ENCODE measurements at places on chromosomes 16 and 17.

- DNase-seq = no peak
These were observed 10.9 kb upstream of the GGA2 start for GRCh38 chr16:23521037-23521743.

GRCh38 chr16:87681981-87682570, 79.8 kb downstream of the JPH3 start:
- no peak for DNase-seq

DNA sequence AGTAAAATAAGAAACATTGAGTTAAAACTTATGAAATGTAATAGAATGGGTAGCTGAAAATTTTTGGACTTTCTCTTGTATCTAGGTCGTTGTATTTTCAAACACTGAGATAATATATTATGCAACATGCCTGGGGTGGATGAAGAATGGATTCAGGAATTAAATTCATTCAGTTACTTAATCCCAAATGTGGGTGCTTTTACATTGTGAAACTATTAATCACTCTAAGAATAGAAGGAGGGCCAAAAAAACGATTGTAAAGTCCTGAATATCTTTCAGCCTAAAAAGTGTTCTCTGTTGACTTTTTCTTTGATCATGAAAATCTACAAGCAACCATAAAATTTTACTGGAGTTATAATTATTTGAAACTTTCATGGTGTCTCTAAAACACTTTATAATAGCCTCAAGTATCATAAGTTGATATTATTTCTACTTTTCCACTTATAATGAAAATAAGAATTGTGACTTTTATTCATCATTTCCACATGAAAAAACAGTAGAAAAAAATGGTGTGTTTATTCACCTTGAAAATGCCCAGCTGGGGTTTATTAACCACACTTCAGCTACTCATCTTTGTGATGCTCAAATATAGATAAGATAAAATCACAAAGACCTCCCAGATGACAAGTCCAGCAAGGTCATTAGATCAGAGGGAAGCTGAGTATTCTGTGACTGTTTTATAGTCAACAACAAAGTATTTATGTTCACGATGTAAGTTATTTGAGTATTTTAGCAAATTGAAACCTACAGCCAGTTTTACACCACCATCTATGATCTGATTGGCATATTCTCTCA, 619.9 kb upstream of the SOX9 start:
- no peak for DNase-seq

- no peak for DNase-seq
These were observed 703.8 kb downstream of the CDH8 start for GRCh38 chr16:61332461-61332860.

- no peak for DNase-seq
These were observed 11.3 kb upstream of the GCSH start for GRCh38 chr16:81107511-81107910.

DNA sequence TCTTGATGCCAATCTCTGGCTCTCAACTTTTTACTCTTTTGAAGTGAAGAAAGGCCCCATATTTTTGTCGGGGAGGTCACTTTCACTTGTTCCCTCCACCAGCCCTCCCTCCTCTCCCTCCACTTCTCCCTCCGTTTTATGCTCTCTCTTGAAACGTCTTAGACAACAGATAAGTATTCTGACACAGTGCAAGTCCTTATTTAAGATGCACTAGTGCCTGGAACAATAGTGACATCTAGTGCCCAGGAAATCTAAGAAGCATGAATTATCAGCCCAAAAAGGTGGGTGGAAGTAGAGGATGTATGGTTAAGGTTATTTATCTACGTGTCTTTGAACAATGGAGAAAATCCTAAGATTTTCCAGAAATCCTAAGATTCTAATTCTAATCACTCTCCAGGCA, 17.9 kb downstream of the PSME3IP1 start:
- DNase-seq = no peak

- no peak for DNase-seq
These were observed 54.0 kb upstream of the ZNF750 start for GRCh38 chr17:82893779-82894178.

- no peak for DNase-seq
These were observed 54.9 kb upstream of the DLX4 start for GRCh38 chr17:49914096-49914490.

- DNase-seq = no peak
These were observed 41.7 kb downstream of the ESRP2 start for GRCh38 chr16:68194251-68194650.
